ENCODE measurements at places on chromosomes 13 and 19.
A peak's percentile ranks its signal among the peaks of the same experiment; 100 is the strongest.

- peak; percentile 93 for DNase-seq
These were observed 126.5 kb downstream of the NALCN start for GRCh38 chr13:101289764-101290163.

GRCh38 chr19:50344661-50345318 lies 15.6 kb upstream of the KCNC3 start:
- DNase-seq, result no peak

DNA sequence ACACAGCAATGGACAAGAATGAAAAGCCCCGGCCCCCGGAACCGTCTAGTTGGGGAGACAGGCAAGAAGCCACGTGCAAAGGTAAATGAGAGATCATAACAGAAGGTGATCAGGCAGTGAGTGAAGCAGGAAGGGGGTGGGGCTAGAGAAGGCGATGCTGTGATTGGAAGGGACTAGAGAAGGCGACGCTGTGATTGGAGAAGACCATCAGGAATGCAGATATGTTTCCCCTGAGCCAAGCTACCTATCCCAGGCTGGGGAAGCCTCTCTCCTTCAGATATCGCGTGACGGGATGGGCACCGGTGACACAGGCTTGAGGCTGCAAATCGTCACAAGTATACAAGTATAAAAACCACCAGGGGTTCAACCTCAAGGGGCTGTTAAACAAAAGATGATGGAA lies 21.8 kb downstream of the DCAF15 start:
- DNase-seq, result peak; percentile 90

DNA sequence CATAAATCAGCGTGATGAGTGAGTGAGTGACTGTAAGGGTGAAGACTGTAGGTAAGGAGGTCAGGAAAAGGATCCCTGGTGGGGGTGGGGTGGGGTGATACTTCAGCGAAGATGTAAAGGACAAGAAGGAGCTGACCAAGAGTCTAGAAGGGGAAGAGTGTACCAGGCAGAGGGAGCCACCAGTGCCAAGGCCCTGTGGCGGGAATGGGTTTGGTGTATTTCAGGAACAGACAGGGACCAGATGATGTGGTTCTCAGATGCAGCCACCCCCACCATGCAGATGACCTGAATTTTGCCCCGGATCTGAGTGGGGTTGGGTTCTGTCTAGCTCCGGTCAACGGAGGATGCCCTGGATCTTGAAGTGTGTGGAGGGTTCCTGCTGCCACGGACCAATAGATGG lies 30.1 kb upstream of the SLC7A10 start:
- DNase-seq, result no peak

DNA sequence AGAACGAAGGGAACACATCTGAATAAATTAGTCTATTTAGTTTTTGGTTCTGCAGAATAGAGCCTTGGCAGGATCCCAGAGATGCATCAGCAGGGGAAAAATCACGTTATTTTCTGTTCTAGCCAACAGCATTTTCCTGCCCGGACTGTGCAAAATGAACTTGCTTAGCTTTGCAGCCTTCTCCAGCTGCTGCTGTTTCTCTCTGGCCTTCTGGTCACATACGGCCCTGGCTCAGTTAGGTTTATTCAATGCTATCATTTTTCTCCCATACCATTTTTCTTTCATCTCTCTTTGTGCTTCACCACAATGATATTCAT lies 110.4 kb upstream of the KL start:
- DNase-seq, result no peak

- DNase-seq, result no peak
These were observed 209.3 kb downstream of the KCNRG start for GRCh38 chr13:50224534-50224933.
